ENCODE measurements at places on chromosomes 6 and 20.
A peak's percentile ranks its signal among the peaks of the same experiment; 100 is the strongest.

DNA sequence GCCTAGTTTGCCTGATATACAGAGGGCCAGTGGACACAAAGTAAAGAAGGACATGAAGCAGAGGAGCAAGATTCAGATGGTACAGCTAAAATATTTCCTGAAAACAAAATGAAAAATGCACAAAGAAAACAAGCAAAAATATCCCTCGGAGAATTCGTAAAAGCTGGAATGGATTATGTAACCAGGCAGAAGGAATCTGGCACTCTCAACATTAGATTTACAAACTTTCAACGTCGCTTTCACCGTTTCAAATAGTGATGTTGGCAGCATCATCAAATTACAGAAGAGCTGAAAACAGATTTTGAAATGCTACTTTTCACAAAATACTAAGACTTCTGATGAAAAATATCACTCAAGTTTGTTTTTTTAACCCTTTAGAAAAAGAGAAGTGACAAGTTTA lies 11.7 kb downstream of the SMLR1 start:
- DNase-seq: no peak

GRCh38 chr20:36071848-36072247 lies 82.7 kb upstream of the EPB41L1 start:
- no peak for DNase-seq

GRCh38 chr6:34129753-34130152 lies 16.1 kb downstream of the GRM4 start:
- no peak for DNase-seq

DNA sequence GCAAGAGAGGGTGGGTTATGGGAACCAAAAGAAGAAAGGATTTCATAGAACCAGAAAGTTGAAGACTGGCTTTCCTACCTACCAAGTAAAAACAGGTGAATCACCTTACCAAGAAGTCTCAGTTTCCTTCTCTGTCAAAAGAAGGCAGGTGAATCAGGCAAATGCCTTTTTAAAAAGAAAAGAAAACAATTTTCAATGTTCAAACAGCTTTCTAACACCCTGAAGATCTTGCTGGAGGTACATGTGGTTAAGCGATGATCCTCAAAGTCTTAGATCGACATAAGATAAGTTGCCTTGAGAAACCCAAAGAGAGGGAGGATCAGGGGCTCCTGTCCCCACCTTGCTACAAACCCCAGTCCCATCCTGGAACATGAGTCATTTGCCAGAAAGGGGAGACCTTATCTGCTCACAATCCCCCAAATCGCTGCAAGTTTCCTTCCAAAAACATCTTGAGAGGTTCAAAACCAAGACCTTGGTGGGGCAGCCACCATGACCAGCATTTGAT lies 71.6 kb downstream of the NFATC2 start:
- DNase-seq: no peak

- no peak for DNase-seq
Observed at GRCh38 chr6:124659427-124659826, 302.8 kb upstream of the RNF217 start.

DNA sequence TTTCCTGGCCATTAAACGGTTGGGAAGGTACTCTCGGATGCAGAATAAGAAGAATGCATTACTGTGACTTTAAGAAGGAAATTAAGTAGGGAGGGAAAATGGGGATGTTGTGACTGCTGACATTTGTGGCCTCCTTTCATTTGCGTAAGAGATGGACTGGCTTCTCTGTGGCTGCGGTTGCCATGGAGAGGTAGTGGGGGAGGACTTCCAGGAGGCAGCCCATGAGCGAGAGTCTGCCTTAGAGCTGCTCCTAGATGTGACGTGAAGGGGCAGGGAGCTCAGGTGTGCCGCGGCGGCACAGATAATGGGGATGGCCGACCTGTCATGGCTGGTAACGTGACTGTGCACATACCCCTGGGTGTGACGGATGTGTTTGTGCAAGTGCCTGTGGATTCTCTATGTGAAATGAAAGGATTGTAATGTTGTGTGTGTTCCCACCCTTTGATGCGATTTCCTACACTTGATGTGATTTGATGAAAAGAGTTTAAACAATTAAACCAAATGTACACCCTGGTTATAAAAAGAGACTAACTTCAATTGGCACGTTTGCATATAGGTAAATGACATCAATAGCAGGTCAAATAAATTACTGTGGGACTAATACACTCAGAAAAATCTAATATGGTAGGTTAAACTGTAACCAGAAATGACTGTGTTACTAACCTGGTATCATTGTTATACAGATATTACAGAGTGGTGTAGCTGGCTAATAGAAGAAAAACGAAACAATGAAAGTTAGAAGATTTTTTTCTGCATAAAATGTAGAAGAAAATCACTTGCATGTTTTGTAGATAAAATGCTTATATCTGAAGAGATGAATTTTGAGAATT lies 48.9 kb downstream of the HIVEP1 start:
- peak; percentile 84 for DNase-seq

DNA sequence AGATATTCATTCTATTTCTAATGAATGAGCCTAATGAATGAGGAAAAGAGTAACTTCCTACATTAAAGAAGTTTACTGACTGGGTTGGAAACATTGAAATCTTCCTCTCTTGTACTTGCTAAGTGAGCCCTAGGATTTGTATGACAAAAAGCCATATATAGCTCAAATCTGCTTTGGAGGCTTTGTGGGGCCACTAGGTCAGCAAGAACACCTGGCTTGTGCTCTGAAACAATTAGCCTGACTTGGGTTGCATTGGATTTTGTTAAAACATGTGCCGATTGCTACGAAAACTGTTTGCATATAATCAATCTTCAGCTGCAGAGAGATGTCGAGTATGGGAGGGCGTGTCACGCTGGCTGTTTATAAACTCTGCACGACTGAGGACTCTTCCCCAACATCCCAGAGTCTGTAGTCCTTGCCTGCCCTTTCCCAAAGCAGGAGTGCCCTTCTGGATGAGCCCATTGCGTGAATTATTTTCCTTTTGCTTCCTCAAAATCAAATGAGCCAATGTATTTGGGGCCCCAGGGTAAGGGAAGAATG lies 684.8 kb downstream of the DHX35 start:
- no peak for DNase-seq

GRCh38 chr6:167722634-167723309 lies 103.9 kb upstream of the AFDN start:
- DNase-seq: no peak

GRCh38 chr20:19991308-19991707 lies 25.9 kb upstream of the NAA20 start:
- DNase-seq: no peak

GRCh38 chr6:75114195-75114594 lies 91.7 kb downstream of the COL12A1 start:
- no peak for DNase-seq

- no peak for DNase-seq
Observed at GRCh38 chr6:169915769-169916550, 164.5 kb downstream of the ERMARD start.

- no peak for DNase-seq
Observed at GRCh38 chr20:61789329-61789728, 276.4 kb downstream of the TAF4 start.

DNA sequence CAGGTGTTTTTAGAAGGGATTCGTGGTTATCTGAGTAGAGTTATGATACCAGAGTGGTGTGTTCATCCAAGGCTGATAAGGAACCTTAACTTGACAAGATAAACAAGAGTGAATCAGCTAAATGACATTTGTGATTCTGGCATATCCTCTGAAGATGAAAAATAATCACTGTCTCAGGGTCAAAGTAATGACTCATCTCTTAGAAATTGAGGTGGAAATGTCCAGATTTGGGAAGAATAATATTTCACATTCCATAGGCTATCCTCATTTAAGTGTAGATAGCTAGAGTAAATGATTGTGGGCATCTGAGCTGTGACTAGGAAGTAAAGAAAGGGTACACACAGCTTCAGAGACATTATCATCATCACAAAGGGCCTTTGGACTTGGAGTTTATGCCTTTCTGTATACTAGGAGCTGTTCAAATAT lies 255.7 kb downstream of the GJA1 start:
- DNase-seq: no peak

- no peak for DNase-seq
Observed at GRCh38 chr6:154440422-154441043, 70.0 kb downstream of the CNKSR3 start.

- DNase-seq: peak; percentile 87
Observed at GRCh38 chr20:47493175-47493962, 8.3 kb upstream of the NCOA3 start.
